Pericardium fibroblast (primary cell): ENCODE measurements at places on chromosomes 2 and 18. TPM values are rescaled to one million over a fixed set of nuclear protein-coding genes. Genes with fewer than 3 reads are reported as not detected.

The HOXD3 gene
- total RNA-seq = 0.09 and 0.82 TPM in 2 replicates

The BBS5 gene
- total RNA-seq = 4.1 and 7.7 TPM in 2 replicates

The NLRC4 gene
- total RNA-seq = not detected in 2 replicates

The KCNJ3 gene
- 0.09 TPM in 1 of 2 replicates, not detected in the other for total RNA-seq

The TMEM182 gene
- 0.82 and 3.6 TPM in 2 replicates for total RNA-seq

The SESTD1 gene
- total RNA-seq = 12.5 and 14.7 TPM in 2 replicates

The PMAIP1 gene
- 11.1 and 14.4 TPM in 2 replicates for total RNA-seq

The TMEM200C gene
- total RNA-seq = 1.2 TPM in 1 of 2 replicates, not detected in the other

The KCNK3 gene
- 0.09 and 1.6 TPM in 2 replicates for total RNA-seq
